ENCODE measurements at places on chromosomes 2 and 18. TPM values are rescaled to one million over a fixed set of nuclear protein-coding genes. Genes with fewer than 3 reads are reported as not detected.

The FSIP2 gene
- 0.71 TPM for polyA plus RNA-seq

The FZD7 gene
- polyA plus RNA-seq = 23.8 TPM

The SERPINB8 gene
- polyA plus RNA-seq = 2.3 TPM

The CRYBA2 gene
- not detected for polyA plus RNA-seq

The IL1F10 gene
- not detected for polyA plus RNA-seq

The DOK6 gene
- 3.5 TPM for polyA plus RNA-seq

The SNED1 gene
- 3.2 TPM for polyA plus RNA-seq

The GLB1L gene
- 9.9 TPM for polyA plus RNA-seq

The RTP5 gene
- polyA plus RNA-seq = not detected

DNA sequence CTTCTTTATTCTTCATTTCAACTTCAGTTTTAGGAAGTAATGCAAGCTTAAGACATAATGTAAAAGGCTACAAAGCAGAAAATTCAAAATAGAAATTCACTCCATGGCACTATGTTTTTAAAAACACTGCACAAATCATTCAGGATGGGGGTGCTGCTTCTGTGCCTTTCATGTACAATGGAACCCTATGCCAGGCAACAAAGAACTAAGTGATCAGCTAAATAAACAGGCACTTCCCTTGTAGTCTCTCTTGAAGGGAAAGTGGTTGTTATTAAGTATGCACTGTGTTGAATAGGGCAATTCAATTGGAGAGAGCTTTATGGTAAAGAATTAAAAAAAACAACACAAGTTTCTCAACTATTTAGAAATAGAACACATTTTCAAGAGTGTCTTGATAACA is 10.9 kb upstream of the ERBB4 start:
- no peak for DNase-seq

DNA sequence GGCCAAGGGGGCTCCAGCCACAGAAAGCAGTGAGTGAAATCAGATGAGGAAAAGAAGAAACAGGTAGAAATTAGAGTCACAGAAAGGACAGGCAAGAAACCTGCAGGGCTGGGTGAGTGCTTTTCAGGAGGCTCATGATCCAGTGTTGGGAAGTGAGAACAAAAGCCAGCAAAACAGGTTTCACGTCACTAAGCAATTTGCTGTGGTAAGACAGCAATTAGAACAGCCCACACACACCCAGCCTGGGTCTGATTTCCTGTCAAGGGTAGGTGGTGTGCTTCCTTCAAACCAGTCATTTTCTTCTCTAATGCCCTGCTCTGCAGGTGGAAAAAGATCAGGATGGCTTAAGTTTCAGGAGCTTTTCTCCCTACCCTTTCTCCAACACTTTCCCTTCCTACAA is 52.9 kb upstream of the XDH start:
- DNase-seq = no peak

GRCh38 chr2:53210538-53210937 is 557.1 kb upstream of the CHAC2 start:
- DNase-seq = no peak

- DNase-seq = peak; percentile 37
These were observed 62.8 kb upstream of the OTOS start for GRCh38 chr2:240203031-240203787.

- peak; percentile 13 for DNase-seq
These were observed 328.5 kb upstream of the FANCL start for GRCh38 chr2:58569475-58570185.

DNA sequence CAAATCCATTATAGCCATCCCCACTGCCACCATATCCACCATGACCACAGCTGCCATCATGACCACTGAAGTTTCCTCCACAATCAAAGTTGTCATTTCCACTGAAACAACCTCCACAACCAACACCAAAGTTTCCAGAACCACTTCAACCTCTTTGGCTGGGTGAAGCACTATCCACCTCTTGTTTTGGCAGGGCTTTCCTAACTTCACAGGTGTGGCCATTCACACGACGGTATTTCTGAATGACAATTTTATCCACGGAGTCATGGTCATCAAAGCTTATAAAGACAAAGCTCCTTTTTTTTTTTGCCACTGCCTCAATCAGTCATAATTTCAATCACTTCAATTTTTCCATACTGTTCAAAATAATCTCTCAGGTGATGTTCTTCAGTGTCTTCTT is 89.8 kb upstream of the UGP2 start:
- no peak for DNase-seq

DNA sequence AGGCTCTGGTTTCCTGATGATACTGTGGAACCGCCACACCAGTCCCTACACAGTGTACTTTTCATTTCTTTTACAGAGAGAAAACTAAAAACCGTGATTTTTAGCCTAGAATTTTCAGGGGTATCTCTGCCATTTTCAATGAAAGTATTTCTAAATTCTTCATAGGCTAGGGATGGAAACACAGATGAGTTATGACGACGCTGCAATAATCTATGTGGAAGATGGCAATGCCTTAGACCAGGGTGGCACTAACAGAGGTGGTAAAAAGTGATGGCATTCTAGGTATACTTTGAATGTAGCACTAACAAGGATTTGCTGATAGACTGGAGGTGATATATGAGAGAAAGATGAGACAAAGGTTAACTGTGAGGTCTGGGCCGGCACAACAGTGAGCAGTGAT is 56.5 kb downstream of the TTC21B start:
- no peak for DNase-seq

- no peak for DNase-seq
These were observed 4.3 kb upstream of the COL6A3 start for GRCh38 chr2:237418300-237418699.

DNA sequence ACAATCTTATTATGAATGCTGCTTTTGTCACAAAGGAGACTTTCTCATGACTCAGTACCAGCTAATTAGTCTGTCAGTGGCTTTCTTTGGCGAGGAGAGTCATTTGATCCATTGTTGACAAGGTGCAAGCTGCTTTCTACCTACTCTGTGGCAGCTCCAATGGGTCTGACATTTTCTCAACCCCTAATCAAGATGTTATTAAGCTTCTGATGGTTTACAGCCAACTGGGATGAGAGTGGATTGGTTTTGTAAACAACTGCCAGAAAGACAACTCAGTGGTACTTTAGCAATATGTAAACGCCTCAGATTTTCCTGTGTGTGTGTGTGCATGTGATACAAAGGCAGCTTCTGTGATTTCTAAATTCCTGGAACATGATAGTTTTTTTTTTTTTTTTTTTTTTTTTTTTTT is 8.2 kb upstream of the CLIP4 start:
- no peak for DNase-seq

DNA sequence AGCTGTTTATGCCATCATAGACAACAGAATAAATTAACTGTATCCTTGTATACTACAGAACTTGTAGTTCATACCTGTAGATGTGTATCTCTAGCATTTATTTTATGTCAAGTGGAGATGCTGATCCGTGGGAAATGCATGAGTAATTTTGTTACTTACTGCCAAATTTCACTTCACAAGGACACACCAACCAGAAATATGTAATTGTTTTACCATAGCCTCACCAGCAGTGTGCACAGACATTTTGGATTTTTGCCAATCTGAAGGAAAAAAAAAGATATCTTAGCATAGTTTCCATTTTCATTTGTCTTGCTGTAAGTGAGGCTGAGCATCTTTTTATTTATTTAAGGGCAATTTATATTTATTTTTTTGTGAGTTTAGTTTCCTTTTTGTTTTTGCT is 265.1 kb upstream of the OSR1 start:
- peak; percentile 58 for DNase-seq

DNA sequence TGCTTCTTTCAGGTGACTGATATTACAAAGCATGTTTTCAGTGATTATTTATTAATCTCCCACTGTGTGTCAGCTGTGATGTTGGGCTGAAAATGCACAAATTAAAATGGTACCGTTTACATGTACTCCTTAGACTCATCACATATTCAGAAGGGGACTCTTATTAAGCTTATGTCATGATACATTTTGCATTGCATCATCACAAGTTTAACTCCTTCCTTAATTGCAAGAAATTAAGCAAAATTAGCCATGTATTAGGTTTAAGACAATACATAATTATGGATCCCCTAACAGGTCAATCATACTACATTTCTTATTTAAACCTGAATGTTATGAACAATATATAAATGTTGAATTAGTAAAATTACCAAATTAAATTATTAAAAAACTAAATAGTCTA is 899.1 kb downstream of the TMEM182 start:
- DNase-seq = no peak

DNA sequence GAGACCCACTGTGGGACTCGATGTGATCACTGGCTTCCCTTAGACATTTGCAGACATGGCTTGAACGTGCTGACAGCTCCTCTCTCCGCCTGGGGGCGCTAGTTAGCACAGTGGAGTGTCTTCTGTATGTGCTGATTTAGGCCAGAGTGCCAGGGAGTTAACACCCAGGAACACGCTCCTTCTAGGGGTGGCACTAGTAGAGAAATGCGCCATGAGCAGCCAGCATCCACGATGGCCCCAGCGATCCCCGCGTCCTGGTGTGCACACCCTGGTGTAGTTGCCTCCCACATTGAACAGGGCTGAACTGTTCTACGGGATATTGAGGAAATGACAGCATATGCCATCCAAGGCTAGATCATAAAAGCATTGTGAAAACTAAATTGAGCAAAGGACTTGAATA is 11.4 kb upstream of the NMUR1 start:
- no peak for DNase-seq

DNA sequence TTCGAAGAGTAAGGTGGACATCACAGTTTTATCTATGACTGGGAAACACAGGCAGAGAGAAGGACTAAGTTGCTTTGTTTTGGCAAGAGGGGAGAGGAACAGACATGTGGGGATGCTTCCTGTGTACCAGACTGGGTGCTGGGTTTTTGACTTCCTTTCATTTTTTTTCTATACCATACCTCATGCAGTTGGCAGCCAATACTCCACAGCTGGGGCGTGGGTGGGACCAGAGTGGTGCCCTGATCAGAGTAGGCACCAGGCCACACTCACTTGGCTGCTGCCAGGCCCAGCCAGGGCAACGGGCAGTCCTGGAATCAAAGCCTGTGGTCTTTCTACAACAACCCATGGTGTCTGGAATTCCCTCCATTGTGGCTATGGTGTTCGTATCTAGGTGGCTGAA is 45.2 kb downstream of the SH3RF3 start:
- DNase-seq = peak; percentile 44

DNA sequence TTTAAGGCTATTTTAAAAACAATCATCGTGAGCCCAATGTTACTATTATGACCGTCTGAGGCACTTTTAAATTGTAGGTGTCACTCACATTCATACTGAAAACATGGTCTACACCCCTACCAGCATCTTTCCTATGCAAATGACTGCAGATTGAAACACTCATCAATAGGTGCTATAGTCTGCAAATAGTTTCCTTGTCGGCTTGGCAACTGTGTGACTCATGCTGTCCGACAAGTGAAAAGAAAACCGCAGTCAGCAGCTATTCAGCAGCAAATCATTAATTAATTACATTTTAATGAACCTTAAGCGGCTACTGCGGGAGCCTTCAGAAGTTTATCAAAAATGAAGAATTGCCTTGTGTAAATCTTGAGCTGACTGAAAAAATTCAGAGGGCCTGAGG is 134.4 kb downstream of the FIGN start:
- DNase-seq = no peak

DNA sequence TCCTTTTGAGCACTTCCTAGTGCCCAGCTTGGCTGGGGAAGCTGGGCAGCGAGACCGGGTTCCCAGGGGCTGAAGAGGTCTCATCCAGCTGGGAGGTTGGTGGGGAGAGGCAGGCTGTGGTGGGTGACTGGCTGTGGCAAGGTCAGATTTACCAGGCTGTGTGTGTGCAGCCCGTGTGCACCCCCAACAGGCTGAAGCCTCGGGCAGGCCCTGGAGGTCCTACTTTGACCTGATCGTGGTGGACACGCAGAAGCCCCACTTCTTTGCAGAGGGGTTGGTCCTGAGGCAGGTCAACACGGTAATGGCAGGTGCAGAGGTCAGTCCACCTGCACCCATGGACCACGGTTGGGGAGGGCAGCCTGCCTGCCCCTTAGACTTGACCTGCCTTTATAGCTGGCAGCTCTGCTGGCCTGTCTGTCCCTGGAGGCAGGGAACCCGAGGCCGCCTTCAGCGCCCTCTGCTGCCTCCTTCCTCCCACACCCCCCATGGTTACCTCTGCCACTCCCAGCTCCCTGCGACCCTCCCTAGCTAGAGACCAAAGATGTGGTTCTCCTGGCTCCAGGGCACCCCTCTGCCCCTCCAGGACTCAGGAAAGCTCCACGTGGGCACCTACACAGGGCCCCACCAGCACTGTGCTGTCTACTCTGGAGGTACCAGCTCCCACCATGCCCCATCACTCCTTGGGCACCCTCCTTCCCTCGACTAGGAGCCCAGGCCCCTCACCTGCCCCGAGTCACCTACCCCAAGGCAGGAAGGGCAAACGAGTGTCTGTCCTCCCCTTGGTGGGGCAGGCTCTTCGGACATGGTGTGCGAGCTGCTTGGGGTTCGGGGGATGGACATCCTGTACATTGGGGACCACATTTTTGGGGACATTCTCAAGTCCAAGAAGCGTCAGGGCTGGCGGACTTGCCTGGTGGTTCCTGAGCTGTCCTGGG is 4.0 kb downstream of the NT5DC4 start:
- no peak for DNase-seq

DNA sequence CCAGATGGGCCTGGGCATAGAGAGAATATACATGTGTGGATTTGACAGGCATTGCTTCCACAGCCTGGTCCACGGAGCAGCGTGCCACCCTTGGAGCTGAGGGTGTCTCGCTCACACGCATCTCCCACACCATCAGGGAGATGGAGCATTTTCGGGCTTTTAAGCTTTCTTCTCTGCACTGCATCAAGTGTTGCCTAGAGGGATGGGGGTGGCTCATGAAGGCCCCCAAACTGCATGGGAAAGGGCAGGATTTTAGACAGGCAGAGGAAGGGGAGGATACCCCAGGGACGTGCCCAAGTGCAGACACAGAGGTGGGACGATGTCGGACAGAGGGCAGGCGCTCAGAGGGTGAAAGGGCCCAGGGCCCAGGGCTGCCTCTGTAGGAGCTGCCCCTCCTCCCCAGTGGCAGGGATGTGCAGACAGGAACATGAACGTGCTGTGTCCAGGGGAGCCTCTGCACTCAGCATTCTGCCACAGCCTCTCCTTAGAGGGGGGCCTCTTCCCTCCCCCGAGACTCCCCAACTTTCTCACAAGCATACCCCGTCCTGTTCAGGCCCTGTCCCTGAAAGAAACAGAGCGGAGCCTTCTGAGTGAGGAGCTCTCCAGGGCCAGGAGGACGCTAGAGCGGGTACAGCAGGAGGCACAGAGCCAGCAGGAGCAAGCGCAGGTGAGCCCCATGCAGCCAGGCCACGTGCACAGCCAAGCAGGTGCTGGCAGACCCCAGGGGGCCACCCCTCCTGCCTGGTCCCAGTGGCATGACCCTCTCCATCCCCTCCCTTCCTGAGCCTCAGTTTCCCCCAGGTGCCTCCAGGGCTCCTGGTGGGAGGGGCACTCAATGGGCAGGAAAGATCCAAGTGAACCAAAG is 42.9 kb upstream of the SNED1 start:
- DNase-seq = no peak

- DNase-seq = no peak
These were observed 9.6 kb downstream of the SLC14A1 start for GRCh38 chr18:45733535-45733934.

GRCh38 chr18:36592282-36592681 is 236.5 kb downstream of the TPGS2 start:
- no peak for DNase-seq

DNA sequence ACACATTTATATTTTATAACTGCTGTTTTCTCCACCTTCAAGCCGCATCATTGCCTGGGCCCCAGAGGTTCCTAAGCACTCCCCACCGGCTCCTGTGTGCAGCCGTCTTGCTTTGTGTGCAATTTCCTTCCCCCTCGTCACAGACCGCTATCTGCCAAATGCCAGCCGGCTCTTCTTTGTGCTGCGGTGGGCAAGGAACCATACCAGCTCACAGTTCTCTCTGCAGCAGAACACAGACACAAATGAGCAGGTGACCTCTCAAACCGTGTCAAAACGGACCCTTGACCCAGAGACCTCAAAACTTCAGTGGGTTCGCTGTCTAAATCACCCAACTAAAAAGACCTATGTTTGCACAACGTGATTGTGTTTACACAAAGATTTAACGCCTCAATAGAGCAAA is 58.2 kb downstream of the KLF7 start:
- no peak for DNase-seq
